Activated naive CD4-positive, alpha-beta T cell treated with anti-CD3 and anti-CD28 coated beads, Interleukin-2, amount 50 U/mL, for 16 hours (primary cell): ENCODE measurements at places on chromosomes 11 and 22.

DNA sequence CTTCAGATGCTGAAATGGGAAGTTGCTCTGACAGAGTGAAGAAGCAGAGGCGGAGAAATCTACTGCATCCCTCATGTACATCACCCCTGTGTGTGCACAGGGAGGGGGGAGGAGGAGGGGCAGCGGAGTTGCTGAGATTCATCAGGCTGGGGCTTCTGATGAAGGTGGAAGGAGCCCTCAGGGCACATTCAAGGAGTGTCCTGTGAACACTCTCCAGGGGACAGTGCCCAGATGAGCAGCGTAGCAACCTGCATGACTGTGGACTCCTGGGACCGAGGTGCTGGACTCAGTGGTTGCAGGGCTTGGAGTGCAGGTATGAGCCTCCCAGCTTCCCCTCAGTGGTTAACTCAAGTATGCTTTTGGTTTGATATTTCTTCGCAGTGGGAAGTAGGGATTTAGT, 257.8 kb upstream of the B3GAT1 start:
- no peak for DNase-seq

- no peak for DNase-seq
Observed at GRCh38 chr11:6298605-6299004, 21.7 kb downstream of the CAVIN3 start.

DNA sequence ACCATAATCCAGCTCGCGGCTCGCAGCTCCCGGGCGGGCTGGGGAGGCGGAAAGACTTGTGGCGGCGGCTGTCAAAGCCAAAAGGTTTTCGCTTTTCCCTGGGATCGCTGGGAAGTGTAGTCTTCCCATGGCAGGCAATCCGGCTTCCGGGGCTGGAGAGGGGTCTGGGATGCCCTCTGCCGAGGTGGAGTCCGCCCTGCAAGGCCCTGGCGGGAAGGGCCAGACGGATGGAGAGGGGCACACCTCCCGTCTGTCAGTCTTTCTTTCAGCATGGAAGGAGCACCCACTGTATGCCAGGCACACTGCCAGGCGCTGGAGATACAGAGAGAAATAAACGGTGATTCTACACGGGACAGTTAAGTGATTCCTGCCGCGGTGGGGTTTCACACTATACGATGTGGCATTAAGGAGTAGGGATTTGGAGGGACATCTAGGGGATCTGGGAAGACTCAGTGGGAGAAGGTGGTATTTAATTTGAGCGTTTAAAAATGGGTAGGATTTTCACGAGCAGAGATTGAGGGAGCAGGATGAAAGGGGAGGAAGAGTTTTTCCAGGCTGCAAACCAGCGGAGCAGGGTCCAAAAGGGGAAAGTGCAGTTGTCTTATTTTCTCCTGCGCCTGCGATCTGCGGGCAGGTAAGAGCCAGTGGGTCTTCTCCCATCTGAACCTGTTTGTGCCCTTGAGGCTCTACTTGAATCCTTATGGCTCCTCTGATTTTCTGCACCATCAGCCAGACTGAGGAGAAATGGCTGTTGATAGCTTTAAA, at the start of gene BACE1:
TSS of gene BACE1 (minus strand) at position 60 of the 765 bp plus-strand sequence. CDS start 461 bp downstream, outside the sequence.
- no peak for DNase-seq

- peak; percentile 75 for DNase-seq
Observed at GRCh38 chr11:67071420-67072284, 15.0 kb downstream of the RHOD start.

DNA sequence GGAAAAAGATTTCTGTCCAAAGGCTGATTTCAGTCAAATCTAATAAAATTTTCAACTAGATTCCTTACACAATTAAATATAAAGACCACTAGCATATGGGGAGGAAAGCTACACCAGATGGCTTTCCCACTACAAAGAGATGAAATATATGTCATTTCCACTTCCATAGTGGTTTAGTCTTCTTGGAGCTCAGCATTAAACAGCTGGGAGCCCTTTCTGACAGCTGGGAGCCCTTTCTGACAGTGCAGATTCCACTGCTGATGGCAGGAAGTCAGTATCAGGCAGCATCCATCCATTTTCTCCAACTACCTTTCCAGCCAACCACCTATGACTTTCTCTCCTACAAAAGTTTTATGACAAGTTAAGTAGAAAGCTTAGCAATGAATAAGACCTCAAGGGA, 177.9 kb downstream of the RRAS2 start:
- no peak for DNase-seq

DNA sequence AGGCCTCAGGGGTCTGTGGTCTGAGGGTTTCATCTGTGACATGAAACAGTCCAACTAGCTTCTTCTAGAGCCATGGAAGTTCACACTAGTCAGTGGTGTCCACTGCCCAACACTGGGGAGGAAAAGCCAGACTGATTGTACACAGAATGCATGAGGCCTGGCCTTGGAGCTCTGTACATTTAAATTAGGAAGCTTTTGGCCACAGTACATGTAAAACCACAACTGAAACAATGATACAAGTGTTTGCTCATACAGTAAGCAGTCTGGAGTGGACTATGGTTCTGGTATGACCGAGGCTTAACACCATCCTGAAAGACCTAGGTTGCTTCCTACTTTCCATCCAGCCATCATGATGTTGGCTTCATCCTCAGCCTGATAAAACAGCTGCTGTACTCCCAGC, 73.8 kb upstream of the SESN3 start:
- no peak for DNase-seq

DNA sequence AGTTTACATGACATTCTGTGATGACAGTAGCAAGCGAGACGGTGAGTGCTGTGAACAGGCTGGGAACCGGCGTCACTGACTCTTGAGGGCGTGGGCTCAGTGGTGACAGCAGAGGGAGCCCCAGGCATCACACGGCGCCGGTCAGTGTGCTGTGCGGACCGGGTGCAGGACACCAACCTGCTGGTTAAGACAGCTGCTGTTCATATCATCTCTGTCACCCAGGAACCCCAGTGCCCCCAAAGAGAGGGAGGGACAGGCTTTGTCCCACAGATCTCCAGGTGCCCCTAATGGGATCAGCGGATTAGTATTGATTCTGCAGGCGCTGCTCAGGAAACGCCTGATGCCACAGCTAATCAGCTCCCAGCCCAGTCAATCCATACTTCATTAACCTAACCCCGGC, 18.4 kb downstream of the B3GAT1 start:
- no peak for DNase-seq

DNA sequence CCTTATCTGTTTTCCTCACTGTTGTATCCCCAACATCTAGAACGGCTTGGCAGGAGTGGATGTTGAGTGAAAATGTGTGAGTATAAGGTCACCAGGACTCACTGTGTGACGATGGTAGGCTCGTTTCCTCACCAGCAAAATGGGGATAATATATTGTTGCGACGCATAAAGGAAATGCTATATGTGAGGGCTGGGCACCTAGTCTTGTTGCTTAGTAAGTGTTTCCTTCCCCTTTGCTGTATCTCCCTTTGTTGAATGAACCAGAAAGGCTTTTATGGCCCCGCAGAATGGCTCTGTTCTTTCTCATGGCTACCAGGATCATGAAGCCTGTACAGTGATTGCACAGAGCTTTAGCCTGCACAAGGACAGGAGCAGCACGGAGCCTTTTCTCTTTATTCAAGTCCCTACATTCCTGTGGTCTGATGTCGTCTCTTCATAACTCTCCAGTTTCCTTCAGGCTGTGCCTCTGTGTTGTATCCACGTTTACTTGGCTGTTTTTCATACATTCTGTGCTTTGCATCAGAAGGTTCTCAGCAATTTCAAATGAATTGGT, 5.4 kb downstream of the TNRC6B start:
- no peak for DNase-seq

DNA sequence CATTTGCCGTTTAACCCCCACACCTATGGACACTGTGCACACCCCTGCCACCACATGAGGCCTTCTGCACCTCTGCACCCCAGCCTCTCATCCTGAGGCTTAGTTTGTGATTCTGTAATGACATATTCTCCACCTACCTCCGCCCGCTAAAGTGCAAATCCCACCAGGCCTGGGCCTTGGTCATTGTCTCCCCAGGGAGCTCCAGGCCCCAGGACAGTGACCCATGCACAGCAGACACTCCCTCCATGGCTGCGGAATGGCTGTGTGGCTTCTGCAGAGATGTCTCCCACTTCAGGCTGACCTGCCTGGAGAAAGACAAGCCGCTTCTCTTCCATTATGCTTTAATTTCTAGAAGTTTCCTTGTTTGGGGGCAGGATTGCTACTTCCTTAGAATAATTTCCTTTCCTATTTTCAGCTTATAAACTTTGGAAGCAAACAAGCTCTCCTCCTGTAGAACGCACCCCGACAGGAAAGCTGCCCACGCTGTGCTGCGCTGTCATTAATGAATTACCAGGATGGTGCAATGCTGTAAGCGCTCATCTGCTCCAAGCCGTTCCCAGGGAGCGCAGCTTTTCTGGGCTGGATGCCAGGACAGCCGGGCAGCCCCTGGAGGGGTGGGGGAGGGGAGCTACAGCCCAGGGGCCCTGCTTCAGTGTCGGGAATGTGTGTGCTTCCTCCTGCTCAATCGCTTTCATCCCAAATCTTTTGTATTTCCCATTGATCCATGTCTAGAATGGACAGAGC, 618.0 kb downstream of the BRD1 start:
- DNase-seq = no peak

DNA sequence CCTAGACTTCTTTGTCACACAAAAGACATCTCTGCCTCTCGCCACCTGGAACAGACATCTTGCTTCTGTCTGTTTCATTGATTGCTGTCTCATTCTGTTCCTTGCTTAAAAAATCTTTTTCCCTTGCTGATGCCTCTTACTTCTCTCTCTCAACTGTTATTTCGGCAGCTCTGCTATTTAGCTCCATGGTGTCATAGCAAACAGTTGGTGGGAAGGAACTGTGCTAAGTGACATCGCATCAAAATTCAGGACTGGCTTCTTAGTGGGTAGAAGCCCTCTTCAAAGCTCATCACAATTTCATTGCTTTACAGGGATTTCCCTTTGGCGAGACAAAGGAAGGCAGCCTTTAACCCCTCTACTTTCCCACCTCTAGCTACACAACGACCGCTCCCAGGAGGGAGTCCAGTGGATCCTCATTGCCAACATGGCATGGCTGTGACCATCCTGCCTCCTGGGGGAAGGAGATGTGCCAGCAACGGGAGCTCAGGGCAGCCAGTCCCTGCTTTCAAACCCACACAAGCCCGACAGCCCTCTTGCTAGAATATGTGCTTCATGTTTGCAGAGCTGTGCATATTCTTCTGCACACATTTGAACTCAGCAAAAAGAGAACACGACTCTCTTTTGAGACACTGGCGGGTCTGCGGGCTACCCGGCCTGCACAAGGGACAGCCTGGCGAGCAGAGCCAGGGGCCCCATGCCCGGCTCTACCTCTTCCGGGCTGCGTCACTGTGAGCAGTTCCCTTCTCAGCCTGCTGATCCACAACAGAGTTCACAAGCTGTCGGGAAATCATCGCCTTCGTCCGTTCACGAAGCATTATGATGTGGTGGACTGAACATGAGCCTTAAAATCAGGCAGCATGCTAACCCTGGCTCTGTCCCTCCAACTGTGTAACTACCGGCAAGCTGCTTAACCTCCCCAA, 51.1 kb upstream of the JAM3 start:
- DNase-seq = no peak

- DNase-seq = no peak
Observed at GRCh38 chr11:66479394-66480116, 679 bp upstream of the DPP3 start.

- peak; percentile 57 for DNase-seq
Observed at GRCh38 chr11:59158206-59159068, 13.5 kb upstream of the DTX4 start.

GRCh38 chr11:37519781-37520180, 921.7 kb upstream of the RAG2 start:
- no peak for DNase-seq

DNA sequence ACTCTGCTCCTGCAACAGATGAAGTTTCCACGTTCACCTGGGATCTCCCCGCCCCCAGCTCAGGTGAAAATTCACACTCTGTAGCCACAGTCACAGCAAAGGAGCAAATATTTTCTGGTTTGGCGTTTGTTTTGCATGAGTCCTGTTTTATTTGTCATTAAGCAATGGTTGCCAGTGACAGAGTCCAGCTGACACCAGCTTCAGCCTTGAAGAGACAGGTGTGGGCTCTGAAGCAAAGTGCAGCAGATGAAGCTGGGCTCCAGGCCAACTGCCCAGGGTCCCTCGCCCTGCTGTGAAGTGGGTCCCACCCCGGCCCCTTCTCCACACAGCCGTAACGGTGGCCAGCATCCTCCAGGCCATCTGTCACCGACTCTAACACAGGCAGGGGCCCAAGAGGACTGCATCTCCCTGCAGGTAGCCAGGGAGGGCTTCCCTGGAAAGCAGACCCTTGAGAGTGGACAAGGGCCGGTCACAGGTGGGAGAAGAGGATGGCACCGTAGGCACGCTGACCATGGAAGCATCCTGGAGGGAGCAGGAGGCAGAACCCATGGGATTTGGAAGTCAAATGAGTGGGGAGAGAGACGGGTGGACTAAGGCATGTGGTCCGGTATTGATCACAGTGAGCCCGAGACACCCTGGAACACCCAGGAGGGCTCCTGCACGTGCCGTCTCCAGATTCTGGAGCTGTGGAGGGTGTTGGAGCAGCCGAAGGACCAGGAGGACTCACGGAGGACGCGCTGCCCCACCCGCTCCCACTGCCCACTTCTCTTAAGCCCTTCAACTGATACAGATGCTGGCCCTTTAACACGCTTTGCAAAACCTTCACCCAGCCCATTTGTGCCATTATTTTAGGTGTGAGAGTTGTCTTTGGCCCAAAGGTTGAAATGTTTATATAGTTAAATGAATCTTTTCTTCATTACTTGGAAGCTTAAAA, 294.5 kb downstream of the BRD1 start:
- no peak for DNase-seq

DNA sequence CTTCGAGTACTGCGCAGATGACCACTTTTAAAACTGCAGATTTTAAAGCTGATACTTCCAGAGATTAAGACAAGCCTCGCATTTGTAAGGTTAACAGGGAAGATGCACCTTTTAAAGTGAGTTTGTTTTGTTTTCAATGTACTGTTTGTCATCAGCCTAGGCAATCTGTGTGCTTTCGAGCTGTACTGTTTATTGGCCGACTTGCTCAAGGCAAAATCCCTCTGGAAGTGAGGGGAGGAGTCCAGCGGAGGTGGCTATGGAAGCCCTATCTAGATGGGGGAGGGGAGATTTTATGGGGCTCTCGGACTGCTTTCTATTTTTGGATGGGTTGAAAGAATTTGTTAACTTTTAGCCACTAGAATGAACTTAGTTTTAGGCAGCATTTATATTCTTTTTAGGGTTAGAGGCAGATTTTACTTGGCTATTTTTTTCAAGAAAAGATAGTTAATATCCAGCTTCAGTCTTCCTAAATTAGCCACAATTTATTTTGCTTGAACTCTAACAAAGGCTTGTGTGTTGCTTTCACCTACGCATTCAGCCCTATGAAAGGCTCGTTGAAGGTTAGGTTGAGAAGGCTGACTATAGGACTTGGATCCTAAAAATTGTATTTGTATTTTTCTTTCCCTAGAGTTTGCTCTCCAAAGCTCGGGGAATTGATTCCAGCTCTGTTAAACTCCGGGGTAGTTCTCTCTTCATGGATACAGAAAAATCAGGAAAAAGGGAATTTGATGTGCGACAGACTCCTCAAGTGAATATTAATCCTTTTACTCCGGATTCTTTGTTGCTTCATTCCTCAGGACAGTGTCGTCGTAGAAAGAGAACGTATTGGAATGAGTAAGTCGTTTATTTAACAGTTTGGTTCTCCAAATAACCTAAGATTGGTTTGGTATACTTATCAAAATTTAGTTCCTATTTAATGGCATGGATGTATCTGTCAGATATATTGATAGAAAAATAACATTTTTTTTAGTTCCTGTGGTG, 2.1 kb downstream of the WEE1 start:
- DNase-seq = no peak

GRCh38 chr11:43542750-43543712, 137.5 kb upstream of the HSD17B12 start:
- no peak for DNase-seq
